ENCODE measurements at places on chromosomes 5 and 9. TPM values are rescaled to one million over a fixed set of nuclear protein-coding genes. Genes with fewer than 3 reads are reported as not detected.

DNA sequence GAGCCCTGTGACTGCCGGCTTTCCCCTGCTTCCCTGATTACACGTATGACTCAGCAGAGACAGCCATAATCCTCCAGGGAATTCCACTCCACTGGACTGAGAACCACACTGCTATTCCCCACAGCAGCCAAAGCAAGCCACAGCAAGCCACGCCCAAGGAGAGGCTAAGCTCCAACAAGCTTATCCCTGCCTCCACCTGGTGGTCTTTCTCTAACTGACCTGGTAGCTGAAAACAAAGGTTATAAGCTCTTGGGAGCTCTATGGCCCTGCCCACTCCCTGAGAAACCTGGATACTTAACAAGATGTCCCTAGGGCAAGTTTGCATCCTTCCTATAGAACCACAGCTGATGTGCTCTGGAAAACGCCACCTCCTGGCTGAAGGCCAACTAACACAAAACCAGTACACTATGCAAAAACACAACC is 613.7 kb upstream of the CDH18 start:
- no peak for DNase-seq

- DNase-seq, result no peak
These were observed 283.9 kb upstream of the ADAMTSL1 start for GRCh38 chr9:18189871-18190670.

DNA sequence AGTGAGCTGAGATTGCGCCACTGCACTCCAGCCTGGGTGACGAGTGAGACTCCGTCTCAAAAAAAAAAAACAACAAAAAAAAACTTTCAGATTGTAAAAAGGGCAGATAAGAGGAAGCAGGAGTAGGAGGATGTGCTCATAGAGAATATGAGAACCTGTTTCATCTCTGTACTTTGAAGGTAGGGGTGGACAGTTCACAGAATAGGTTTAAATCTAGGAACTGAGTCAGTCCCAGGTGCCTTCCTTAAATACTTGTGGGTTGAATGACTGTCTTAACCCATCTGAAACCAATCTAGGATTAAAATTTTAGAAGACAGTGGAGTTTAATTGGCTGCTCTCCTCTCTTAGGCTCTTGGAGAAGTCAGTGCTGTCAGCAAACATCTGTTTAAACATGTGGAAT is 12.4 kb downstream of the POLK start:
- no peak for DNase-seq

GRCh38 chr5:55896663-55897062 is 45.5 kb downstream of the IL31RA start:
- DNase-seq, result no peak

DNA sequence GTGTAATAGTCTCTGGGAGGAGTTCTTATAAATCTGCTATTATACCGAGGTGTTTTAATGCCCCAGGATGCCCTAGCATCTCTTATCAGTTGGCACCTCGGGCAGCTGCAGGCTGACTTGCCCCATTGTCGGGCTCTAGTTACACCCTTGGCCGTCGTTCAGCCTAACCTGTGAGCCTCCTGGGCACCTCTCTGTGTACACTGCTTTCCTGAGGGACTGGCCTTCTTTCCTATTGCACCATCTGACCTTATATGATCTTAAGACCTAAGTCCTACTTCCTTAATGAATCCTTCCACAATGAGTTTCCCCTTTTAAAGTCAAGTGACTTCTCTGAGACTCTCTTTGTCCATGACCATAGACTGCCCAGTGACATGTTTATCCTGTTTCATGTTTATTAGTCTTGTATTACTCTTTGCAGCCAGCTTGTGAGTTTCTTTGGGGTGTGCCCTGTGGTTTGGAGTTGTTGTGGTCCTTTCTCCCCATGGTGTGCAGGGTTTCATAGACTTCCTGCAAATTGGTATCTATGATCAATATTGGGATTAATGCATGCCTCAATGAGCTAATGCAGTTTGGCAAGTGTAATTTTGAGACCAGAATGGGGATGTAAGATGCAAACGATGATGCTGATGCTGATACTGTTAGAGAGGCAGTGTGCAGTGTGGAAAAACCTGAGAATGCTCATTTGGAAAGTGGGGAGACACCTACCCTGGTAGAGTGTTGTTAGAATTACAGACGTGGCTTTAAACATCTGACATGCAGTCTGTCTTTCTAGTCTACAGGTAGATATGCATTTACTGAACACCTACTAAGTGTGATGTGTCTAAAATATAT is 4.9 kb downstream of the DAPK1 start:
- DNase-seq, result no peak

DNA sequence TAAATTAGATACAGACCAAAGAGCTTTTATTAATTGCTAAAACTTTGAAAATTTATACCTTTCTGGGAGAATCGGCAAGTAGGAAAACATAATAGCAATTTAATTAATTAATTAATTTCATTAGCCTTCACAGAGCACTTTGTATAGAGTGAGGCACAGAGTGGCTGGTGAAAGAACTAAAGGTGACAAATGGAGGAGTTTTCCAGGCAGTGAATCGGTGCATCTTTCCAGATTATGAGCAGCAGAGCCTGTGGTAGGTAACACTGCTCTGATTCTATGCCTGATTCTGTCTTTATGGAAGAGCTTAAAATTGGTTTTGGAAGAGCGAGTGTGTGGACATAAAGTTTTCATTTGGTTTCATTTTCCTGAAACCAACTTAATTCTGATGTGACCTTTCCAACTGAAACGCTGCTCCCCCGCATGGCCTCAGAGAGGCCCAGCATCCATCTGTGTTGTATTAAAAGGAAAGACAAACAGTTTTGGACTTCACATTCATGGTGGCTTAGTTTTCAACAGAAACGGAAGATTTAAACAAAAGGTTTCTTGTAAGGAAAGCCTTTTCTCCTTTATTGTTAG is 188.9 kb upstream of the RPS23 start:
- DNase-seq, result peak; percentile 53

DNA sequence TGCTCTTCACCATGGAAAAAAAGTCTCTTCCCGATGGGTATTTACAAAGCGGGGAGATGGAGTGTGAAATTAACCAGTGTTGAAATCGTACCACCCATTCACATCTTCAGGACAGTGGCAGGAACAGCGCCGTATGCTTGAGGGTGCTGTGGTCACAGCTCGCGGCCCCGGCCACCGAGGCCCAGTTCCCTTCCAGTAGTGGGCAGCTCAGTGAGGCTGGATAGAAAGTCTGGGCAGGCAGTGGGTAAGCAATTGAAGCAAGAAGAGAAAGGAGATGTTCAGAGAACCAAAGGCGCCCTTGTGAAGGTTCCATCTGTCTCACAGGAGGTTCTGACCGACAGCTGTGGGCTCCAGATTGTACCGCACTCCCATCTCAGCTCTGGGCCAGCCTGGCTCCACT is 59.1 kb downstream of the SECISBP2 start:
- no peak for DNase-seq

- no peak for DNase-seq
These were observed 1015.6 kb upstream of the DMAC1 start for GRCh38 chr9:8815219-8815618.

GRCh38 chr9:28951945-28952344 is 1378.7 kb upstream of the C9orf72 start:
- no peak for DNase-seq

- DNase-seq, result no peak
These were observed 40.2 kb upstream of the TRIM32 start for GRCh38 chr9:116646661-116647514.

DNA sequence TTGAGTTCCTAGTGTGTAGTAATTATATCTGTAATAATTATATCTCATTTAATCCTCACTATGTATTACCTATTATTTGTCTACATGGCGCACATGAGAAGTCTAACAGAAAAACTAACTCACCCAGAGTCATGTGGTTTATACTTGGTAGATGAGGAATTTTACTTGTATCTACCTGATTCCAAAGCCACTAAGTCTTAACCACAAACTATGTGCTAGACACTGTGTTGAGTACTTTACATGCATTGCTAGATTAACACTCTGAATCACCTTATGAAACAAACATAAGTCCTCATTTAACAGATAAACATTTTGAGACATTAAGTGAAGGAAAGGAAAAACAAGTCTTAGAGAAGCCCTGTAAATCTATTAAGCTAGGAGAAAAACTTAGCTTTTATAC is 404.8 kb downstream of the TLR4 start:
- no peak for DNase-seq

- DNase-seq, result no peak
These were observed 352.1 kb upstream of the CDH18 start for GRCh38 chr5:20340126-20340525.

DNA sequence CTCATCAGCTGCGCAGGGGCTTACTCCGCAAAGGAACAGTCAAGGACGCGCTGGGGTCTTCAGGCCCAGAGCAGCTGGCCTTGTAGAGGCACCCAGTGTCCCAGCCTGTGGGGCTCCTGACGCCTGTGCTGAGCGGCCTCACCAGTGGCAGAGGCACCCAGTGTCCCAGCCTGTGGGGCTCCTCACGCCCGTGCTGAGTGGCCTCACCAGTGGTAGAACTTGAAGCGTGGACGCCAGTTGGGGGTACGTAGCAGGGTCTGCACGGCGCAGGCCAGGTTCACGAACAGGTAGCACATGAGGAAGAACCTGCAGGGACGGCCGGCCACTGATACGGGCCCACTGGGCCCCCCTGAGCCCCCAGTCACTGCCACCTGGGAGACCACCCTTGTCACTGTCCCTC is 35.9 kb downstream of the SLC12A7 start:
- no peak for DNase-seq

DNA sequence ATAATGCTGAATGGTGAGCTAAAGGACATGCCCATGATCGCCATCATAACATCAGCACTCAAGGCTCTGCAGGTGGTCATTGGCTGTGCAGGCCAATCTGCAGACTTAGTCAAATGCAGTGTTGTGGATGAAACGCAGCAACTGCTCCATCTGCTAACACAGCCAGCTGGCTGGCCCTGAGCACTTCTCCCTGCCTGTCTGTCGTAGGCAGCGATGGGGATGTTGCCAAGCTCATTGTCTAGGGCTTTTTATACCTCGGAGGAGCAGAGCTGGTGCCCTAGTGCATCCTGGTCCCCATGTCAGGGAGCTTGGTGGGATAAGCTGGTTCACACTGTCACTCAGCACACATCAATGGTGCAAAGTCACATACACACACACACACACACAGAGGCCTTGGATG is 189.4 kb downstream of the TENT4A start:
- no peak for DNase-seq

- DNase-seq, result no peak
These were observed 5.7 kb upstream of the SYK start for GRCh38 chr9:90795871-90796317.

GRCh38 chr5:172901788-172902496 is 57.3 kb upstream of the RPL26L1 start:
- no peak for DNase-seq

GRCh38 chr5:83924891-83925290 is 204.2 kb upstream of the HAPLN1 start:
- no peak for DNase-seq

- DNase-seq, result peak; percentile 17
These were observed 17.0 kb downstream of the MRPL36 start for GRCh38 chr5:1782385-1783215.

DNA sequence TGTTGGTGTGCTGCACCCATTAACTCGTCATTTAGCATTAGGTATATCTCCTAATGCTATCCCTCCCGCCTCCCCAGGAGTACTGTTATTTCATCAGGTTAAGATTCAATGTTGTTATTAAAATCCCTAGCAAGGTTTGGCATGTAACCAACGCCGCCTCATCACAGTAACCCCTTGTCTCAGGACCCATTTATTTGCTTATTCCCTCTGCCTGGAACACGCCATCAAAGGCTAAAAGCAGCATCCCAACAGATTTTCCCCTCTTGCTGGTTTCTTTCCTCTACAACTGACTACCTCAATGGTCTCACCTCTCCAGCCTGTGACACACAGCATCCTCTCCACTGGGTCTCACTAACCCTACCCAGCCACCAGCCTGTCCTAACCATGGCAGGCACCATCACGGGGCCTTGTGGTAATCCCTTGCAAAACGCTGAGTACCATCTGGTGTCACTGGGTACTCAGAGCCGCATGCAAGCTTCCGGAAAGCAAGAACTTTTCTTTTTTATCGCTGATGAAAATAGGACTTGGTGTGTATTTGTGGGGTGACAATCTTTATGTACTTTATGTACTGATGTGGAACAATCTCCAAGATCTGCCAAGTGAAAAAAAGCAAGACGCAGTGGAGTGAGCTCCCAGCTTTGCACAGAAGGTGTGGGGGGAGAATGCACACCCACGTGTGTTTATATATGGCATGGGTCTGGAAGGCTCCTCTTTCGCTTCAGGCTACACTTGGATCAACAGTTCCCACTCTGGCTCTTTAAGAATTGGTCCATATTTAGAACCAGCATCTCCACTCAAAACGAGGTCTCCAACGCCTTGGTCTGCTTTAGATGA is 6.1 kb downstream of the RPS14 start:
- no peak for DNase-seq

- DNase-seq, result no peak
These were observed 24.5 kb downstream of the LECT2 start for GRCh38 chr5:135930029-135930948.

GRCh38 chr5:111530298-111530740 is 18.0 kb upstream of the STARD4 start:
- DNase-seq, result peak; percentile 80

- no peak for DNase-seq
These were observed 38.6 kb upstream of the SRP19 start for GRCh38 chr5:112822456-112822855.

GRCh38 chr9:84439250-84439649 is 98.7 kb upstream of the SLC28A3 start:
- no peak for DNase-seq

DNA sequence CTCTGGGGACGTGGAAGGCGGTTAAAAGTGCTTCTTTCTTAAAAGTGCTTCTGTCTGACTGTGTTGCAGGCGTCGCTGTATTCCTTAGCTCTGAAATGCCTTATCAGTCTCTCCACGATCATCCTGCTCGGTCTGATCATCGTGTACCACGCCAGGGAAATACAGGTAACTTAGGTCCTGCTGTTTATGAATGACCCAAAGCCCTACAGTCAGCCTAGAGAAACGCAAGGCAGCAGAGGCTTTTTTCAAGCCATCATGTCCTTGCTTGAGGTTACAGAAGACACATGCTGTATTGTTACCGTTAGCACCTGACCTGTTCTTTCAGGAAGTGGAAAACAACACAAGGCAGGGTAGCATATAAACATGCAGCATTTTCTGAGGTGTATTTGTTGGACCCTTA is 2.0 kb downstream of the KCNN2 start:
- no peak for DNase-seq

GRCh38 chr5:175288048-175288621 is 155.8 kb downstream of the DRD1 start:
- DNase-seq, result peak; percentile 34

GRCh38 chr5:177995691-177996595 is at the start of gene PROP1:
Gene PROP1 (minus strand): TSS chr5:177996242. CDS start chr5:177995933, 309 bp downstream.
- no peak for DNase-seq

- DNase-seq, result no peak
These were observed 54.2 kb upstream of the IRX4 start for GRCh38 chr5:1936901-1937300.

ANKRD31 gene
- 0.08 TPM for total RNA-seq

FOXI1 gene
- total RNA-seq, result not detected

DBH gene
- total RNA-seq, result not detected

PCDHGA5 gene
- 6.6 TPM for total RNA-seq
